ENCODE measurements at places on chromosomes 6 and 20.
A peak's percentile ranks its signal among the peaks of the same experiment; 100 is the strongest.

GRCh38 chr6:149834513-149835481 is 29.4 kb downstream of the LRP11 start:
- peak; percentile 6 for DNase-seq

DNA sequence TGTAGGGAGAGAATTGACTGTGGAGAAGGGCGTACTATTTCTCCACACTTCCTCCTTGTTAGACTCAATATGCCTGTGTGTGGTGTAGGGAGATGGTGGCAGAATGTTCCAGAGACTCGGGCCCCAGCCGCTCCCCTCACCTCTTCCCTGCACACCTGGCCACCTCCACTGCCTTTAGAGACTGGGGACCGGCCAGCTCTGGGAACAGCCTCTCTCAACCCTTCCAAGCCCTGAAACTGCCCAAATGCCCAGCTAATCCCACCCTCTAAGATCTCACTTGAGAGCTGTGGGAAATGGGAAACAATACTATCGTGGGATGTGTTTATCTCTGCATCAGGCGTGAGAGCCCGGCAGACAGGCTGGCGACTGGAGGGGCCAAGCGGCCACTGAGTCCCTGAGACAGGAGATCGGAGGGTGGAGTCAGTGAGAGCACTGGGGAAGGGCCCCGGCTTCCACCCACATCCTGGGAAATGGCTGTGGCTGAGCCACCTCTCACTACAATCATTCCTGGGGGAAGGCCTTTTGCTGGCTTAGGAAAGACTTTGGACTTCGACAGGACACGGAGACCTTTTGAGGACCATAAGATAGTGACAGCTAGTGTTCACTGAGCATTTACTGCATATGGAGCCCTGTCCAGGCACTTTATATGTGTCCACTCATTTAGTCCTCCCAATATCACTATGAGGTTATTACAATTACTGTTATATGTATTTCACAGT is 31.0 kb upstream of the MRPS18A start:
- no peak for DNase-seq

GRCh38 chr6:117505311-117505710 is 22.8 kb downstream of the DCBLD1 start:
- no peak for DNase-seq

DNA sequence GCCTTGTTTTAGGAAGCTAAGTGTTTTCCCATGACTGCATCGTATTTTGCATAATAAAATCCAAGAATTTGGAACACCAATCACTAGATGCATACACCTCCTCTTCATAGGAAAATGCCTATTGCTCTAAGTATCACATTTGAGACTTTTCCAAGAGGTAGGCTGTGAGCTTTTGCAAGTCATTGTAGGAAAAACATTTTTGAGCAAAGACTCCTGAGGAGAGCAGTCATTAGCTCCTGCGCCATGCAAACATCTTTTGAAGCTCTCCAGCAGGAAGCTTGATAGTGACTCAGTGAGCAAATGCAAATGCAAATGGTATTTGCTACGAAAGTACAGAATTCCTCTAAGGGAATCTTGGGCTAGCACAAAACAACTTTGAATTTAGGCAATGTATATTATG is 750.4 kb downstream of the QKI start:
- DNase-seq = no peak

All from NCI-H1105 (cell line).